ENCODE measurements at places on chromosomes 1 and 21.

DNA sequence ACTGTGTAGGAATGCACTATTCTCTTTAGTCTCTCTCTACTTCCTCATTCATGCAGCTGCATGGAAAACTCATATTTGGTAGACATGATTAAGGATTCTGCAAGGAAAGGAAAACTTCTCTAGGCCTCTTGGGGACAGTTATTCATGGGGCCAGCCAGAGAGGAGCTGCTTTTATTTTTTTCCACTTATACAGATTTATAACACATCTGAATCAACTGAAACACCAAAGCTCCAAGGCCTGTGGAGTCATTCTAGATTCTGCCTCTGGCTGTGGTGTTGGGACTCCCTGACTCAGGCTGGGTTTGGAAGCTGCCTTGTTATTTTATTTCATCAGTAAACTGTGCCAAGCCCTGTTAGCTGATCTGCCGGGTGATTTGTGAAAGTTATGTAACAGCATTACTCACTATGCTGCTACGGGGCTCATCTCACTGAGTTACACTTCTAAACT lies 83.9 kb upstream of the EDEM3 start:
- no peaks in the 10 kb centered on the region for H3K27me3 ChIP-seq
- H3K4me1 ChIP-seq: peaks cover 37% of the 10 kb centered on the region
- no peak overlapping the region for H3K4me3 ChIP-seq
- no peak for DNase-seq

GRCh38 chr1:82810601-82811000 lies 1009.9 kb downstream of the ADGRL2 start:
- no peaks in the 10 kb centered on the region for H3K36me3 ChIP-seq
- H3K4me1 ChIP-seq: no peaks in the 10 kb centered on the region
- no peak for DNase-seq
- no peaks in the 10 kb centered on the region for H3K27me3 ChIP-seq
- no peak overlapping the region for H3K27ac ChIP-seq

GRCh38 chr1:199746666-199747384 lies 280.7 kb upstream of the NR5A2 start:
- H3K4me1 ChIP-seq: no peaks in the 10 kb centered on the region
- DNase-seq: no peak
- H3K27me3 ChIP-seq: peaks cover 3% of the 10 kb centered on the region
- no peaks in the 10 kb centered on the region for H3K36me3 ChIP-seq
- H3K4me3 ChIP-seq: no peak overlapping the region

DNA sequence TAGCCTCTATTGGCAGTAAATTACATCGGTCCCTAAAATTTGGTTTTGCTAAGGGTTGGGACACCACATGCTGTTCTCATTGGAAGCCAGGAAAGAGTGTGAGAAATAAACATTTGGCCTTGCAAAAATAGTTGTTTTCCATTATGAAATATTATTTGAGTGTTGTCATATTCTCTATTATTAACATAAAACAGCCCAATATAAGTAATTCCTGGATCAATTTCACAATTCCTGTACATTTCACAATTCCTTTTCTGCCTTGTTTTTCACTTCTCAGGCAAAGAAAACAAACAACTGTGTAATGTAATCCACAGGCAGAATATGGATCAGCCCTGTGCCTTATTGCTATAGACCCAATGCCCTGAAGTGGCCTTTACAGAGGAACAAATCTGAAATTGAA lies 40.5 kb downstream of the C1orf87 start:
- no peak for DNase-seq
- H3K27ac ChIP-seq: no peak overlapping the region
- H3K27me3 ChIP-seq: no peaks in the 10 kb centered on the region
- no peaks in the 10 kb centered on the region for H3K36me3 ChIP-seq

GRCh38 chr1:166980383-166980782 lies 5.0 kb upstream of the ILDR2 start:
- no peak overlapping the region for H3K4me3 ChIP-seq
- peaks cover 10% of the 10 kb centered on the region for H3K4me1 ChIP-seq
- H3K36me3 ChIP-seq: no peaks in the 10 kb centered on the region
- peaks cover 26% of the 10 kb centered on the region for H3K27me3 ChIP-seq

DNA sequence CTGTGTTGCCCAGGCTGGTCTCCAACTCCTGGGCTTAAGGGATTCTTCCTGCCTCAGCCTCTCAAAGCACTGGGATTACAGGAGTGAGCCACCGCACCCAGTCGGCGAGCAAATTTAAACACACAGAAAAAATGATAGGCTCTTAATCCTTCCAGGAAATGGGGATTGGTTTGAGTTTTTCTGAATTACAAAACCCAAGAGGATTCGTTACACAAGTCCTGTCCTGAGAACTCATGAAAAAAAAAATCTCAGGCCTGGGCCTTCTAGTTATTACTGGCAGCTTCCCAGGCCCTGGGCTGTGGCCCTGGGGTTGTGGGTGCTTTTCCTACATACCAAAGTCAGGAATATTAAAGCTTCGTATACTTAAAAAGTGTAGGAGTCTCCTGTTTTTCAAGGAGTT lies 6.3 kb upstream of the IFNGR2 start:
- peaks cover 58% of the 10 kb centered on the region for H3K27me3 ChIP-seq
- no peaks in the 10 kb centered on the region for H3K36me3 ChIP-seq
- H3K27ac ChIP-seq: no peak overlapping the region
- no peak for DNase-seq
- H3K4me1 ChIP-seq: peaks cover 6% of the 10 kb centered on the region
- H3K4me3 ChIP-seq: no peak overlapping the region

GRCh38 chr1:188642704-188643103 lies 1814.0 kb downstream of the PLA2G4A start:
- no peak overlapping the region for H3K27ac ChIP-seq
- H3K27me3 ChIP-seq: no peaks in the 10 kb centered on the region
- no peak for DNase-seq
- H3K4me1 ChIP-seq: no peaks in the 10 kb centered on the region
- no peaks in the 10 kb centered on the region for H3K36me3 ChIP-seq

- H3K4me1 ChIP-seq: no peaks in the 10 kb centered on the region
- H3K27me3 ChIP-seq: no peaks in the 10 kb centered on the region
- no peak for DNase-seq
- peaks cover 4% of the 10 kb centered on the region for H3K36me3 ChIP-seq
Measured at GRCh38 chr1:29050166-29050565, 73.5 kb downstream of the TMEM200B start.

DNA sequence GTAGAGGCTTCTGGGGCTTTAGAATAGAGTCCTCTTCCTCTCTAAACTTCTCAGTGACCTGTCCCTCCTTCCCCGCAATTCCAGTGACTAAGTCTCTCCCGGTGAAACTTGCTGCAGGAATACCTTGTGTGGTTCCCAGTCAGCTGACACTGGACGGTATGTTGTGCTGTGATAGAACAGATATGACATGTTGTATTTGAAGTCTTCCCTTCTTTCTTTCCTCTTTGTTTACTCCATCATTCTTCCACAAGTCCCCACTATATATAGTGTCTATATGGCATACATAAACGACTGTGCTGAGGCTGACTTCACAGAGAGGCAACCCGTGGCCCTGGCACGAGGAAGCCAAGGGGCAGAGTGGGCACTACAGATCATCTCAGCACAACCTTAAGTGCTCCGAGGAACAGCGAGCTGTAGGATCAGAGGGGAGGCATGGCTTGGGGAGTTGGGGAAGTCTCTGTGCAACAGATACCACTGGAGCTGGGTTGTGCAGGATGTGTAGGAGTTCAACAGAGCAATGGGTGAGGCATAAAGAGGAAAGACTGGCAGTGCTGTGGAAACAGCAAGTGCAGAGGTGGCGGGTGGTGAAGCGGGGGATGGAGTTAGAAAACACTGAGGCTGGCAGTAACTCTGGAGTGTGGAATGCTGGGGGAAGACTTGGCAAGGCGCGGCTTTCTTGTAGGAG lies 237.8 kb downstream of the TRABD2B start:
- DNase-seq: no peak
- H3K4me1 ChIP-seq: no peaks in the 10 kb centered on the region
- no peak overlapping the region for H3K27ac ChIP-seq
- no peaks in the 10 kb centered on the region for H3K36me3 ChIP-seq
- peaks cover 6% of the 10 kb centered on the region for H3K27me3 ChIP-seq

DNA sequence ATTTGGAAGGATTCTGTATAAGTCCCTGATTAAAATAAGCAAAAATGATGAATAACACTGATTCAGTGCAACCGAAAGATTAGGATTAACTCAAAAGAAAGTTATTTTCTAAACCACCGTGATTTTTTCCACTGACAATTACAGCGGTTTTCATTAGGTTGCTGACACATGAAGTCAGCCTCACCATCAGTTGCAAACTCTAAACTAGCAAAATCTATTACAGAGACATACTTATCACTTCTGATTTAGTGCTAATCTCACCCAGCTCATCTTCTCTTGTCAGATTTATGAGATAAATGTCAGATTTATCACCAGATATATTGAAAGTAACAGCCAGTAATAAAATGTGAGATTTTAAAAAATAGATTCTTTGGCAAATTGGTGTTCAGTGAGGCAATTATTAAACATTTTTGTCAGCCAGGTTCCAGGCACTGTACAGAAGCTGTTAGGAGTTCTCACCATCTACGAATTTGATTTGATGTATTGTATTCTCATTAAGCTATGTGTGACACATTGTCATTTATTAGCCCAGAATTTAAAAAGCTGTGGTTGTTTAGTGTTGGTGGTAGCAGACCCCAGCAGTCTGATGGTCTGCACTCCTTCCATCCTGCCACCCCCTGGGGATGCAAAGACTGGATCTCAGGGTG lies 37.3 kb upstream of the LGALS8 start:
- peaks cover 9% of the 10 kb centered on the region for H3K36me3 ChIP-seq
- H3K27ac ChIP-seq: no peak overlapping the region
- no peak overlapping the region for H3K4me3 ChIP-seq
- peaks cover 8% of the 10 kb centered on the region for H3K4me1 ChIP-seq
- no peak for DNase-seq
- peaks cover 6% of the 10 kb centered on the region for H3K27me3 ChIP-seq

DNA sequence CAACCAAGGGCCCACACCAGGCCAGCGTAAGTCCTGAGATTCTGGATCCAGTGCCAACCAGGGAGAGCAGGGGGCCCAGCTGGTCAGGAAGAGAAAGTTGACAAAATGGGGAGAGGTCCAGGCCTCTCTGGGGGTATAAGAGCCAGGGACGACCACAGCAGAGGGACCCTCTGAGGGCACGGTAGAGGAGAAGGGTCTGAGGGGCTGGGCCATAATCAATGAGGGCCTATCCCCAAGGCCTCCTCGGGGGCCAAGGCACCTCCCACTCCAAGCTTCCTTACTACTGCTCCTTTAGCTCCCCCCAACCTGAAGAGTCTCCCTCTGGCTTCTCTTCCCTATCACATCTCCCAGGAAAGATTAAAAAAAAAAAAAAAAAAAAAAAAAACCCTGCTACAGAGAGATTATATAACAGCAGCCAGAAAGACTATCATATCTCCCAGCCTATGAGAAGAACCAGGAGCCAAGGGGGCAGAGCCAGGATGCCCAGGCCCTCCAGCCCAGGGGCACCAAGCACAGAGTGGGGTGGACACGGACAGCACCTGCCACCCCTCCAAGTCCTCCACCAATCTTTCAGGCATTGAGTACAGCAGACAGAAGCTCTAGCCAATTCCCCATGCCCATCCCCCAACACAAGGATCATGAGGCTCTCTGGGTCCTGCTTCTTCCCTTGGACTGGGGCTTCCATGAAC lies 2.7 kb downstream of the MEF2D start:
- peaks cover 60% of the 10 kb centered on the region for H3K4me1 ChIP-seq
- peaks cover 14% of the 10 kb centered on the region for H3K36me3 ChIP-seq
- no peaks in the 10 kb centered on the region for H3K27me3 ChIP-seq
- no peak overlapping the region for H3K27ac ChIP-seq
- peak overlapping the region; percentile 15 for H3K4me3 ChIP-seq

DNA sequence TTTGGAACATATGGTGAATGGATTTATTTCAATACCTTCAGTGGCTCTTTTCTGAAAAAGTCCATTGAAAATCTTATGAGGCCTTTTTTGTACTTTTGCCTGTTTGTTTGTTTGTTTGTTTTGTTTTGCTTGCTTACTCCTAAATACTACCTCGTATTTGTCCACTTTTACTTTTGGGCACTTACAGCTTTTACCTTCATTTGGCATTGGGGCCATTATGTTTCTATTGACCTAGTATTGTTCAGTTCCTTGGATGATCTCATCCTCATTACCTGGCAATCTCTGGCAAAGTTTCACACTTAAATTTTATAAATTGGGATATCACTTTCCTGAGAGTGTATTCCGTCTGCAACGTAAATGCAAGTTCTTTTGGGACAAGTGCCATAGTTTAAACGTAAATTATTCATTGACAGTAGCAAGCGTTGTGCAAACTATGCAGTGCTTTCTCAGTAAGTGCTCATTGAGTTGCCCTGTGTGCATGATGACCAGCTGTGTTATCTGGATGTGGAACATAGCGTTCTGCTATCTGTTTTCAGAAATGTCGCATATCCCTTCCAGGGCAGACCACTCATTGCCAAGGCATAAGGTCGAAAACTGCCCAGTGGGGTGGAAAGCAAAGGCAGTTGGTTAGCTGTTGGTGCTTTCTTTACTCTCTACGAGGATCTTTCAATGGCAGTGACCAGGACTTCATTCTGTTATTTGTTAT lies 51.1 kb downstream of the LRRC8D start:
- no peaks in the 10 kb centered on the region for H3K27me3 ChIP-seq
- H3K4me1 ChIP-seq: peaks cover 16% of the 10 kb centered on the region
- no peak overlapping the region for H3K4me3 ChIP-seq
- peaks cover 43% of the 10 kb centered on the region for H3K36me3 ChIP-seq
- no peak for DNase-seq

GRCh38 chr1:79255421-79255820 lies 248.9 kb upstream of the ADGRL4 start:
- H3K27ac ChIP-seq: no peak overlapping the region
- no peaks in the 10 kb centered on the region for H3K4me1 ChIP-seq
- H3K4me3 ChIP-seq: no peak overlapping the region

- H3K27ac ChIP-seq: peak overlapping the region; percentile 74
- peak; percentile 46 for DNase-seq
- peaks cover 47% of the 10 kb centered on the region for H3K36me3 ChIP-seq
- peak overlapping the region; percentile 65 for H3K4me3 ChIP-seq
Measured at GRCh38 chr1:207822602-207823451, 71.0 kb downstream of the CD46 start.

GRCh38 chr1:156664046-156664766 lies 13.0 kb downstream of the NES start:
- peaks cover 52% of the 10 kb centered on the region for H3K4me1 ChIP-seq
- no peak overlapping the region for H3K4me3 ChIP-seq
- H3K36me3 ChIP-seq: peaks cover 3% of the 10 kb centered on the region
- H3K27ac ChIP-seq: no peak overlapping the region
- no peak for DNase-seq

- H3K27ac ChIP-seq: no peak overlapping the region
- H3K4me1 ChIP-seq: peaks cover 23% of the 10 kb centered on the region
Measured at GRCh38 chr1:21759818-21760217, 23.1 kb downstream of the USP48 start.

GRCh38 chr21:26169061-26169610 lies 1.4 kb downstream of the APP start:
- H3K27me3 ChIP-seq: peaks cover 9% of the 10 kb centered on the region
- DNase-seq: peak; percentile 45
- H3K4me3 ChIP-seq: peak overlapping the region; percentile 86
- peaks cover 25% of the 10 kb centered on the region for H3K4me1 ChIP-seq
- no peaks in the 10 kb centered on the region for H3K36me3 ChIP-seq
- peak overlapping the region; percentile 45 for H3K27ac ChIP-seq

GRCh38 chr1:155079487-155080311 lies 1.1 kb downstream of the EFNA3 start:
- peak overlapping the region; percentile 13 for H3K4me3 ChIP-seq
- H3K36me3 ChIP-seq: no peaks in the 10 kb centered on the region
- peaks cover 61% of the 10 kb centered on the region for H3K27me3 ChIP-seq

- H3K4me1 ChIP-seq: no peaks in the 10 kb centered on the region
- no peaks in the 10 kb centered on the region for H3K36me3 ChIP-seq
- no peak for DNase-seq
- H3K4me3 ChIP-seq: no peak overlapping the region
Measured at GRCh38 chr1:239537795-239538194, 151.4 kb downstream of the CHRM3 start.
